GM23248 (cell line): ENCODE measurements at places on chromosomes 6 and 20. TPM values are rescaled to one million over a fixed set of nuclear protein-coding genes. Genes with fewer than 3 reads are reported as not detected.

The HNF4A gene
- total RNA-seq, result not detected in 2 replicates

The MYLIP gene
- 1.4 and 1.9 TPM in 2 replicates for total RNA-seq

The RAD21L1 gene
- not detected in 2 replicates for total RNA-seq

GRCh38 chr20:64083378-64083803 lies 807 bp downstream of the LKAAEAR1 start:
- peak; percentile 85 for DNase-seq

DNA sequence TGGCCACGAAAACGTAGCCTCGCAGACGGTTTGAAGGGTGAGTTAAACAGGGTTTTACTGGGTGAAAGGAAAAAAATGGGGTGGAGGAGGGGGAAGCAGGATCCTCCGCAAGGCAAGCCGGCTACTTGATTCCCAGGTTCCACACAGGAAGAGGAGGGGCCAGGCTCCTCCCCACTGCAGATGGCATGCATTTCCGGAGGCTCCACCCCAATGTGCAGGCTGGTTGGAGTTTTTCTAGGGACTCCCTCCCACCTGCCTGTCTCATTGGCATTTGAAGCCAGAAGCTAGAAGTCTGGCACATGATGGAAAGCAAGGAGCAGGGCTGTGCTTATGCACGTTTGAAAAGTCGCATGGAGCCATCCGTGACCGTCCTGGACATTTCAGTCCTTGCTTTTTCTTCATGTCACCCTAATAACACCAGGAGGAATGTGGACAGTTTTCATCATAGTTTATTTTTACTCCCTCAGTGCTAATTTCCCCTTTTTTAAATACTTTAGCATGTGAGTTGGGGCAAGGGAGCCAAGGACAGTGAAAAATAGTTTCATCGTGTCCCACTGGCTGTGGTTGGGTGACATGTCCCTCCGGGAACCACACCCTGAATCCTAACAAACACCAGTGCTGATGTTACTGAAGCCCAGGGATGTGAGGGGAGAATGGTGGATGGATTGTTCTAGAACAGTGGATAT lies 100.1 kb upstream of the INSM1 start:
- no peak for DNase-seq

GRCh38 chr20:834151-834746 lies 734 bp downstream of the FAM110A start:
- DNase-seq, result peak; percentile 35
